ENCODE measurements at places on chromosomes 12 and 14.

- no peak for DNase-seq
Measured at GRCh38 chr12:2389079-2389790, 336.4 kb downstream of the CACNA1C start.

DNA sequence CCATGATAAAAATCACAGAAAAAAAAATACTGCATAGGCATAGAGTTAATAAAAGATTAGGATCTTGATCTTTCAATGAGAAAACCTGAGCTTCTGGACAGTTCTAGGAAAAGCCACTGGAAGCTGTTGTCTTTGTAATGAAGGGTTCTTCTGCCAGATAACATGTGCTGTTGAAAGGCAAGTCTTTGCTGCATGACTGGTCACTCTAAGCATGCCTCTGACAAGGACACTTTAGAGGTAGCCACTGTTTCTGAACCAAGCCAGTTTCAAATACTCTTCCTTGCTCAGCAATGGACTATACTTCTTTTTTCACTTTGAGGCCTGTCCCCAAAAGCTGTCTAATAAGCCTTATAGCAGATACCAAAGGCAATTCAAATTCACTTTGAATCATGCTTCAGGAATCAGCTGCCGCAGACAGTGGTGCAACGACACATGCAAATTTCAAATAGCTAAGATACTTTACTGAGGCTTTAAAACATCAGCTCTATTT, 70.2 kb downstream of the BTG1 start:
- no peak for DNase-seq

- DNase-seq, result no peak
Measured at GRCh38 chr12:76543813-76544347, 15.7 kb downstream of the OSBPL8 start.

DNA sequence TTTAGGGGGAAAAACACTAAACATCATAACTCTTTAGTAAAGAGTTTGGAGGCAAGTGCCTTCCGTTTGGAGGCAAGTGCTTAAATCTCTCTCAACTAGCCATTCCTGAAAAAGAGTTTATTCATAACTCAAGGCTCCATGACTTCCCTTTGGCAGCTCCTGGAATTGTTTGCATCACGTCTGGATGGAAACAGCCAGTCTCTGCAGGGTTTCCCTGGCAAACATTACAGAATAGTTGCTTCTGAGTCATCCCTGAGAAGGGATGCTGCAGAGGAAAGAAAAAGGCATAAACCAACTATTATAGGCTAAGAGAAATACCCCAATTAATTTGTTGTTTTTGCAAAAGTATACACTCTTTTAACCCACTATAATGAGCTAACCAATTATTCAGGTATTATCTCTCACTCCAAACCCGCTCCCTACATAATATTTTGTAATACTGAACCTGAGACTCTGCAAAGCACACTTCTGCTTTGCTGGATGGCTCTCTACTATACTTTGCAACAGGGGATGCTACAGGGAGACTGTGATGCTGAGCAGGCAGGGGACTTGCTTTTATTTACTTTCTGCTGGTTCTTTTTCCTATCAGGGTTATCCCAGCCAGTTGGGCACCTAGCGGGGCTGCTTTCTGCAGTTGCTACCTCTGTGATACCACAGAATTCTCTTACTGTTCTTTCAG, 497.7 kb downstream of the FUT8 start:
- DNase-seq, result no peak

DNA sequence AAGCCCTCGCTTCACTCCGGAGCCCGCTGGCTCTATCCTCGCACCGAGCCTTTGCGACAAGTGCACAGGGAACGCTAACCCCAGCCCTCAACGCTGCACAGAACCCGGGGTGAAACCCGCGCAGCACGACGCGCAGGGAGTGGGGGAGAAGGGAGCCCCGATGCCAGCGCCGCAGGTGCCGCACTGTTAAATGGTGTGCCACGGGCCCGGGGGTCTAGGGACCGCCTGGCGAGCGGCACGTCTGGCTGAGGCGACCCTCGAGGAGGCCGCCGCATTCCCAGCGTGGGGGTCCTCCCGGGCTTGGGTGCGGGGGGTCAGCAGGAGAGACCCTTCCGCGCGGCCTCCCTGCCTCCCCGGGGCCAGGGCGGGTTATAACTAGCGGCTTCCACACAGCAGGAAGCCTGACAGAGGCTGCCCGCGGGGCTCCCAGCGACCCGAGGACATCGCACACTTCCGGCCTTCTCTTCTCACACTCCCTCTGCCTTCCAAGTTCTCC, 23.8 kb upstream of the LRTM2 start:
- no peak for DNase-seq

DNA sequence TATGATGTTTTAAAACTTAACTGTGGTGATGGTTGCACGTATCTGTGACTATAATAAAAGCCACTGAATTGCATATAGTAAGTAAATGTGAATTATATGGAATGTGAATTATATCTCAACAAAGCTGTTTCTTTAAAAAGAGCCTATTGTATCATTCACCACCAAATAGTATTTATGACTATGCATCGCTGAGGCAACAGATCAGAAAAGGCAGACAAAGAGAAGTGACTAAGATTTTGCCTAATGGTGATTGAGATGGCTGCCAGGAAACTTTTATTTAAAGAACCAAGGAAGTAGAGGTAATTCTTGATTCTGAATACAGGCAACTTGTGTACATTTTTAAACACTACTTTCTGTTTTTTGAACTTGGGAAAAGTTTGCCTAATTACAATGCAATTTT, 31.7 kb downstream of the DHRS7 start:
- no peak for DNase-seq

GRCh38 chr14:34250959-34251358, 211.1 kb downstream of the SPTSSA start:
- no peak for DNase-seq

DNA sequence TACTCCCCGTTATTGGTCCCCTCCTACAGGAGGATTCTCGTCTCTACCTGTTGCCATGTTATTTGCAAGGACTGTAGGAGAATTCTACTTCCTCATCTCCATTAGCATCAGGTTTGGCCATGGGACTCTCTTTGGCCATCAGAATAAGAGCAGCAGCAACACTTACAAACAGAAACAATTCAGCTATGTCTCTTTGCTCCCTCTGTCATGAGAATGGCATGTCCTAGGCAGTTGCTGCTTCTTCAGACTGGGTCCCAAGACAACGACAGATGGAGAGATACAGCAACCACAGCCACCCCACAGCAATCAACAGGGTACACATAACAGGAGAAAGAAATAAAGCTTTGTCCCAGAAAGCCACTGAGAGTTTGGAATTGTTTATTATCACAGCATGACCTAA, 19.7 kb downstream of the SLC41A2 start:
- no peak for DNase-seq

DNA sequence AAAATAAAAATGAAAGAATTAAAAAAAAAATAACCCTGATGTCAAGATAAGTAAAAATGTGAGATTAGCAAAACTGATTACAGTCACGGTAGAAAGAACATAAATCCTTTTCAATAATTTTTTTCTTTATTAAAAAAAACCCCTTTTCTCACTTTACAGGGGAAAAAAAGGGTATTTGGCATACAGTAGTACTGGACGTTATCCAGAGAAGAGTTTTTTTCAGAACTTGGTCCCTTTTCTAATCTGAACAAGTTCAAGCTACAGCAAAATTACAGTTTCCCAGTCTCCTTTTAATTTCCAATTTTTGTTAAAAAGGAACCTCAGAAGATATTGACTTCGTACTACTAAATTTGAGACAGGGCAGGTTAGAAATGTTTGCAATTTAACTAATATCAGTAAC, 134.7 kb upstream of the DCN start:
- no peak for DNase-seq

DNA sequence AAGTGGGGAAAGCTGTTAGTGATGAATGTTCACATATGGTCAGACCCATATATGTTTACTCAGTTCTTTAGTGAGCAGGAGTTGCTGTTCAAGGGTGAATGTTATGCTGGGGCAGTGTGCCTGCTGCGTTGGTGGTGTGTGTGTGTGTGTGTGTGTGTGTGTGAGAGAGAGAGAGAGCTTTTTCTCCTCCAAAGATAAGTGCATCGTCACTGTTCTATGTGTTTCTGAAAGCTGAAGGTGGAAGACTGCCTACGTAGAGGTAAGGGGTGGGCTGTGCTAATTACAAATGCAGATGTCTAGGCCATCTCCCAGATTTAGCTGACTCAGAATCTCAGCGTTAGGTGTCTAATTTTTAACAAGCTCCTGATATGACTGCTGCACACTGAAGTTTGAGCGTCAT, 10.5 kb downstream of the GABARAPL1 start:
- DNase-seq, result no peak

- no peak for DNase-seq
Measured at GRCh38 chr12:93884794-93885460, 207.8 kb downstream of the CRADD start.

DNA sequence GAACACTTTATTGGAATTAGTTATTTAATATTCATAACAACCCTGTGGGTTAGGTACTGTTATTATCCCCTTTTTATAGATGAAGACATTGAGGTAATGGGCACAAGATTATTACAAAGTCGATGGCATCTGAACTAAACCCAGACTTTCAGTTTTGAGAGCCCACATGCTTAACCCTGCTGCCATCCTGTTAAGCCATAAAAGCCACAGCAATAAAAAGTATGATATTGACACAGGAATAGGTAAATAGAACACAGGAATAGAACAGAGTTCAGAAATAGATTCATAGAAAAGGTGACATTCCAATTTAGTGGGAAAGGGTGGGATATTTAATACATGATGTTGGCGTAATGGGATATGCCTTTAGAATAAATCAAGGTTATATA, 119.8 kb downstream of the SLC38A1 start:
- no peak for DNase-seq

DNA sequence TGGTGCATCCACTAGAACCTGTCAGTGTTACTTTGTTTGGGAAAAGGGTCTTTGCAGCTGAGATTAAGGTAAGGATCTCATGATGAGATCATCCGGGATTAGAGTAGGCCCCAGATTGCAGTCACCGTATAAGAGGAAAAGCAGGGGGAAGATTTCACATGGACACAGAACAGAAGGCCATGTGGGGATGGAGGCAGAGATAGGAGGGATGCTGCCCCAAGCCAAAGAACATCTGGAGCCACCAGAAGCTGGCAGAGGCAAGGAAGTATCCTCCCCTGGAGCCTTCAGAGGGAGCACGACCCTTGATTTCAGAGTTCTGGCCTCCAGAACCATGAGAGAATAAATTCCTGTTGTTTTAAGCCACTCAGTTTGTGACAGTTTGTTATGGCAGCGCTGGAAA, 39.6 kb downstream of the CMKLR1 start:
- no peak for DNase-seq

DNA sequence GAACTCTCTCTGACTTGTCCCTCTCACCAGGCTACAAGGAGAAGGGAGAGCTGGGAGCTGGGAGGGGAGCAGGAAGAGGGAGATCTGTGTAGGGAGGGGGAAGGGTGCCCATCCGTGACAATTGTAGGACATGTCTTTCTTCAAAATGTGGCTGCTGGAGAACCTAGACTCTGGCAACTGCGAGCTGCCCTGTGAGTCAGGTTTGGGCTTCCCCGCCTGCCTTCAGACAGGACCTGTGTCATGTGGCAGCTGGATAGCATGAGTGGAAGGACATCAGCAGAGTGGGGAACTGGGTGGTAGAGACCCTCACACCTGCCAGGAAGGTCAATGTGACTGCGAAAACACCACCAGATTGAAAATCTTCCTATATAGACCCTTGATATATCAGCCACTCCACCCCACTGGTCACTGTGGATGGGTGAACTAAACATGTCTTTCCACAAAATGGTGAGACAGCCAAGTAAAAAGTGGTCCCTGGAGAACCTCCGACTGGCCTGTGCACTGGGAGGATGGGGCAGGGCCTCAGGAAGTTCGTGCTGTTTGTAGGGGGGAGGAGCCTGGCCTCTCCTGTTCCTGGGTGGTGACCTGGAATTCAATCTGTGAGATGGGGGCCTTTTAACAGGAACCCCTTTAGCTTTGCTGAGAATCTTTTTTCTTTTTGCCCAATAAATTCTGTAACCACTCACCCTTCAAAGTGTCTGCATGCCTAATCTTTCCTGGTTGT, 62.2 kb upstream of the CAPRIN2 start:
- DNase-seq, result no peak

- no peak for DNase-seq
Measured at GRCh38 chr14:24264298-24264697, 1.3 kb upstream of the TGM1 start.

DNA sequence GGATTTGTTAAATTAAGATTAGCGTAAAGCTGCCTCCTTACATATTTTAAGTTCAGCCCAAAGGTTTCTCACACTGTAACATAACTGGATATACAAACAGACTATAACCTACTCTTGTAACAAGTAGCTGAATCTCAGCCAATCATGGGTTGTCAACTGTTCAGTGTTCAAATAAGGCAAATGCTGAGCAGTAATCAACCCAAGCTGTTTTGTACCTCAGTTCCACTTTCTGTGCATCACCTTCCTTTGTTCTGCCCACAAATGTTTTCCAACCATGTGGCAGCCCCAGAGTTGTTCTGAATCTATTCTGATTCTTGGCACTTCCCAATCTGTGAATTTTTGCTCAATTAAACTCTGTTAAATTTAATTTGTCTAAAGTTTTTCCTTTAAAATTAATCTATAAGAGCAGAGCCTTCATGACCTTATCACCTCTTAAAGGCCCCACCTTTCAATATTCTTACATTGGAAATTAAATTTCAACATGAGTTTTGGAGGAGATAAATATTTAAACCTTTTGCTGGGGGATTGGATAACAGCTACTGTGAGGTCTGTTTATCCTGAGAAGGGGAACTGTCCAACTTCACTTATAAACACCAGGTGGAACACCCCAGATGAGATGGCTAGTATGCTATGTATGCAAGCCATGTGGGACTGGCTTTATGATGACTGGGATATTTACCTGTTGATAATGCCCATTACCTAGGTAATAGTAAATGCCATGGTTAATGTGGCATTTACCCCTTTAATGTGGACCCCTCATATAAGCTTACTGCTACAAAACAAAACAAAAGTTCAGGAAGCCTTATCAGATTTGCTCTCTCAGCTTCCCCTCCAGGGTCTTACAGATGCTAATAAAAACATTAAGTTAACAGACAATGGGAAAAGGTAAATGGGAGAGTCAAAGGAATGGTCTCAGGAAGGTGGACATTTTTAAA, 42.2 kb upstream of the ARID2 start:
- DNase-seq, result no peak

DNA sequence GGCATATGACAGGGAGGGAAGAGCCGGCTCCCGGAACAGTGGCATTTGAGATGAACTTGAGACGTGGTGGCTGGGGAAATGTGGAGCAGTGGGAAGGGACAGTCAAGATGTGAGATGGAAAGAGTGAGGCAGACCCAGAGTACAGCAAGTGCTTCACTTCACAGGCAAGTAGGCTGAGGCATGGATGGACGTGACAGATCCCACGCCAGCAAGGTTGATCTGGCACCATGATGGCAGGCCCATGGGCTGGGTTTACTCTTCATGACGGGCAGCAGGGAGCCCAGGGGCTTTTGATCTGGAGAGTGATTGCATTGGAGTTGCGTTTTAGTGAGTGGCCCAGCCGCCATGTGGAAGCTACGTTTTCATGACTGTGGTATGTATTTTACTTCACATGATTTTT, 17.9 kb upstream of the EML1 start:
- DNase-seq, result no peak
